ENCODE measurements at places on chromosomes 2 and 18.

GRCh38 chr18:77042583-77042982 is 90.0 kb downstream of the MBP start:
- H3K27me3 ChIP-seq = no peaks in the 10 kb centered on the region
- H3K4me3 ChIP-seq = no peak overlapping the region
- DNase-seq = no peak

GRCh38 chr2:163669506-163669905 is 66.3 kb downstream of the FIGN start:
- no peaks in the 10 kb centered on the region for H3K4me1 ChIP-seq
- no peak overlapping the region for H3K4me3 ChIP-seq
- no peaks in the 10 kb centered on the region for H3K27me3 ChIP-seq
- H3K36me3 ChIP-seq = no peaks in the 10 kb centered on the region
- DNase-seq = no peak

- DNase-seq = no peak
- no peak overlapping the region for H3K27ac ChIP-seq
- H3K36me3 ChIP-seq = no peaks in the 10 kb centered on the region
- H3K4me3 ChIP-seq = no peak overlapping the region
Observed at GRCh38 chr2:228103379-228103778, 78.1 kb downstream of the SPHKAP start.

GRCh38 chr18:70046207-70046606 is 98.5 kb upstream of the CD226 start:
- H3K27ac ChIP-seq = no peak overlapping the region
- peaks cover 6% of the 10 kb centered on the region for H3K36me3 ChIP-seq
- DNase-seq = no peak
- H3K4me3 ChIP-seq = no peak overlapping the region
- H3K27me3 ChIP-seq = no peaks in the 10 kb centered on the region

- peak overlapping the region; percentile 38 for H3K27ac ChIP-seq
- H3K36me3 ChIP-seq = no peaks in the 10 kb centered on the region
- no peak overlapping the region for H3K4me3 ChIP-seq
- H3K27me3 ChIP-seq = no peaks in the 10 kb centered on the region
- H3K4me1 ChIP-seq = peaks cover 39% of the 10 kb centered on the region
Observed at GRCh38 chr2:43340945-43341356, 114.5 kb upstream of the ZFP36L2 start.

DNA sequence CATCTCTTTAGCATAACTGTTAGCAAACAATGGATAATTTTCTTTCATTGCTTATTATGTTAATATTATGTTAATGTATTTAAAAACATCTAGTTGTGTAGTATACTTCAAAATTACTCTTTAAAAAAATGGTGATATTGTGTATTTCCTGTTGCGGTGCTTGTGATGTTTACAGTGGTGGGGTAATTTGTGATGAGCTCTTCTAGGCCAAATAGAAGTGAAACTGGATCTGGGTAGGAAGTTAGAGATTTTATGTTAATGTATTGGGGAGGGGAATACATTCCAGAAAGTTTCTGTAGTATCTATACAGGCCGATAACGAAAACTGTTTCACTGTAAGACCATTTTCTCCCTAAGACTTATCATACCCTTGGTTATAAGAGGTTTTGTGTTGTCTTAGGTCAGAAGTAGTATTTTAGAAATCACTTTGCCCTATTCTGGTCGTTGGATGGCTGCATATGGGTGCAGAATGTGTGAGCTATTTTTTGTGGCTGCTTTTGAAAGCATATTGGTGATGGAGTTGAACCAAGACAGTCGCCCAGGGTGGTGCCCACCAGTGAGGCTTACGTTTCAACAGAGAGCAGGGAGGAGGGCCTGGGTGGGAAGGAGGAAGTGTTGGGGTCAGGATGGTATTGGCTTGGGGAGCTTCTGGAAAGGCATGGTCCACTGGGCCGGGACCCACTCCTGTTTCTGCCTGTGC is 5.8 kb downstream of the TSHZ1 start:
- H3K36me3 ChIP-seq = no peaks in the 10 kb centered on the region
- H3K27ac ChIP-seq = peak overlapping the region; percentile 24
- H3K27me3 ChIP-seq = no peaks in the 10 kb centered on the region
- peaks cover 58% of the 10 kb centered on the region for H3K4me1 ChIP-seq

- DNase-seq = no peak
- H3K4me1 ChIP-seq = no peaks in the 10 kb centered on the region
- H3K27ac ChIP-seq = no peak overlapping the region
- H3K4me3 ChIP-seq = no peak overlapping the region
Observed at GRCh38 chr2:111204706-111205105, 84.0 kb downstream of the BCL2L11 start.

DNA sequence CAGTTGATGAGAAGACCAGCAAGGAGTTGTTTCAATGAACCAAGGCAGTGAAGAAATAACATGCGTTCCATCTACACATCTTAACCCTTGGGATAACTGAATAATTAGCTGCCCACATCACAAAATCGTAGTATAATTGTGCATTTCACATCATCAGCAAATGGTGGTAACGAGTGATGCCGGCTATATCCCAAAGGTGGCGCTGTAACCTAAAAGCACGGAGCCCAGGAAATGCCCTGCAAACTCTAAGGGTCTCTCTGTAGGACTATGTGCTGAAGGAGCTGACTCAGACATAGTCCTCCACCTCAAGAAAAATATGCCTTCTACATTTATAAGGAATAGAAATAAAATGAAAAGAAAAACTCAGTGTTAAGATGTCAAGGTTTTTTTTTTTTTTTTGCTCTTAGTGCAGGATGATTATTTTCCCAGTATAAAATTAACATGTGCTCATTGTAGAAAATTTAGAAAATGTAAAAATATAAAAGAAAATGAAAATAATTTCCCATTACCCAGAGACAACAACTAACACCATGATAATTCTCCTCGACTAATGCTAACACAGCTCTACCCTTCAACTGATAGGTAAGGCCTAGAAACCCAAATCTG is 23.1 kb upstream of the DSG3 start:
- H3K27ac ChIP-seq = no peak overlapping the region
- no peak for DNase-seq
- H3K27me3 ChIP-seq = no peaks in the 10 kb centered on the region

DNA sequence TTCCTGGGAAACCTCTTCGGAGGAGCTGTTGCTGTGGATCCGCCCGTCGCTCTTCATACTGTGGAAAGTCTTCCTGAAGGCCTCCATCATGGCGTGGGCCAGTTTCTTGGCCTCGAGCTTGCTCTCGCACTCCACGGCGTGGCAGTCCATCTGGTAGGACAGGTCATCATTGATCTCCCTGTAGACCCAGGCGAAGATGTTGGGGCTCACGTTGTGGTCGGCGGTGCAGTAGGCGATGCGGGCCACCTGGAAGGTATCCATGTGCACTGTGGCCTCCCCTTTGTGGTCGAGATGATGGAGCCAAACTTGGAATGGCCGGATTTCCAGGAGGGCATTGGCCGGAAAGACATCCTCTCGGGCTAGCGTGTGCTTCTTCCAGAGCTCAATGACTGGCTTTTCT is 245.4 kb downstream of the PID1 start:
- H3K27ac ChIP-seq = no peak overlapping the region
- H3K4me3 ChIP-seq = no peak overlapping the region
- no peaks in the 10 kb centered on the region for H3K27me3 ChIP-seq

GRCh38 chr2:157413326-157414035 is 30.4 kb downstream of the CYTIP start:
- H3K27me3 ChIP-seq = no peaks in the 10 kb centered on the region
- no peaks in the 10 kb centered on the region for H3K36me3 ChIP-seq
- no peak overlapping the region for H3K4me3 ChIP-seq
- H3K4me1 ChIP-seq = peaks cover 20% of the 10 kb centered on the region

DNA sequence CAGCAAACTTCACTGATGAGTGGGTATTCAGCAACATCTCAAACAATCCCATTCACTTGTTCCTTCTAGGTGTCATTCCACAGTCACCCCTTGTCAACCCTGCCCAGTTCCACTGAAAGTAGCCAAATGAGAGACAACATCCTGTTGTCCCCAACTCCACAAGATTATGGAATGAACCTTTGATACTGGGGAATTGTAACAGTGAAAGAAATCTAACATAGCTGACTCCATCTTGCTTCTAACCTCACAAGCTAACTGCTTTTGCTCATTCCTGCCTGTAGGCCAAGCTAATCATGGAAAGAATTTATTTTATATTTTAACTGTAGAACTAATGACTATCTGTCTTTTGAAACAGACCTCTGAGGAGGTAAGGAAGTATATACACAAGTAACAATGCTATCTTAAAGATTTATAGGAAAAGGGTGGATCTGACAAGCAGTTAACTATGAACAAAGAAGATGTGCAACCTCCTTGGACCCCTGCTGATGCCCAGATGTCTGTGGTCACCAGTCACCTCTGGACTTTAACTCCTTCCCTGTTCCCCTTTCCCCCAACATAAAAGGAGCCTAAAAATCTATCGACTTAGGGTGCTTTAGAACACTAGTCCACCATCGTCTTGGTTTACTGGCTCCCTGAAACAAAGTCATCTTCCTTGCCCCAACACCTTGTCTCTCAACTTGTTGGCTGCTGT is 6.9 kb upstream of the ANXA4 start:
- H3K4me1 ChIP-seq = peaks cover 1% of the 10 kb centered on the region
- H3K36me3 ChIP-seq = no peaks in the 10 kb centered on the region
- H3K27ac ChIP-seq = no peak overlapping the region
- H3K27me3 ChIP-seq = no peaks in the 10 kb centered on the region

DNA sequence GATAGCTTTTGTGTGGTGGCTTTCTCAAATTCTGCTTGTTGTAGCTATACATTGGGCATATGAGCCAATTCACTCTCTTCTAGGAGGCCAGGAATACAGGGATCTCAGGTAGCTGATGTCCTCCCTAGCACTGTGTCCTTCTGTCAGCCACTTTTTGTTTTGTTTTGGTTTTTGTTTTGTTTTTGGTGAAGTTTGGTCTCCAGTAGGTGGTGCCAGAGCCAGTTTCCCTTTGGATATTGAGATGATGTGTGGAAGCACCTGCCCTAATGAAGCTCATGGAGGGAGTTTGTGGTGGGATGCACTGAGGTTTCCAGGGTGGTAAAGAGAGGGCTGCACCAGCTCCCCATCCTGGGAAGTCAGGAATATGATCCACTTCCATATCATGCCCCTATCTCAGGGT is 100.5 kb upstream of the VWC2L start:
- no peak overlapping the region for H3K4me3 ChIP-seq
- DNase-seq = no peak
- no peak overlapping the region for H3K27ac ChIP-seq
- H3K27me3 ChIP-seq = no peaks in the 10 kb centered on the region

DNA sequence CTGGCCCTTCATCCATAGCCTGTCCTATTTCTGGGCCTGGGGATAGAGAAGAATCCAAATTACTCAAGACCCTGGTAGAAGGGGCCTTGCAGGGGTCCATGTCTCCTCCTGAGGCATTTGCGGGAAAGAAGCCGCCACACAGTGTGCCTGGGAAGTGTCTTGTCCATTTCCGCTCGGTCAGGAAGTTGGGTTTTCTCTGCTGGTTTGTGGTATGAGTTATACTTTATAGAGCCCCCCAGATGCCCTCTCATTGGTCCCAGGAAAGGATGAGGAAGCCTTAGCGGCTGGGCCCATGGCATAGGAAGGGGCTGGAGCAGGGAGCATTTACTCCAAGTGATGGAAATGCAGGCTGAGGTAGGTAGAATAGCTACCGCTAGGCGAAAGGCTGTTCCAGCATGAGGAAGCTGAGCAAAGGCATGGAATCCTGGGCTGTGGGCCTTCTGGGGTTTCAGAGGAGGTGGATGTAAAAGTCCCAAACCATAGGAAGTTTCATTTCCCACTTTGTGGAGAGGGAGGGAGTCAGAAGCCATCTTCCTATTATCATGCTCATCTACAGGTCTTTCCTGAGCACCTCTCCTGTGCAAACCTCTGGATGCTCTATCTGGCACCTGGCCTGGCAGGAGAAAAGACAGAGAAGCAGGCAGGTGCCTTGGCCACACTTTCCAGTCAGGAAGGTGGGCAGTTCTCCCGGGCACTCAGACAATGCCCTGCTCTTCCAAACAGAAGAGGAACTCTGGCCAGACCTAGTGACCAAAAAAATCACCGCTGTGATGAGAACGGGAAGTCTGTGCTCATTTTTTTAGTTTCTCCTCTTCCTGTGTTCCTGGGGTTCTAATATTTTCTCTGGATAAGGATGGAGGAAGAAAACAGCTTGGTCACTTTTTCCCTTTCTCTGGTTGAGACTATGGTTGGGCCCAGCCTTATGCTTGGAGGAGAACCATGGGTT is 2.6 kb upstream of the CD207 start:
- peaks cover 4% of the 10 kb centered on the region for H3K27me3 ChIP-seq
- DNase-seq = no peak
- no peaks in the 10 kb centered on the region for H3K4me1 ChIP-seq
- no peaks in the 10 kb centered on the region for H3K36me3 ChIP-seq
- H3K4me3 ChIP-seq = no peak overlapping the region

DNA sequence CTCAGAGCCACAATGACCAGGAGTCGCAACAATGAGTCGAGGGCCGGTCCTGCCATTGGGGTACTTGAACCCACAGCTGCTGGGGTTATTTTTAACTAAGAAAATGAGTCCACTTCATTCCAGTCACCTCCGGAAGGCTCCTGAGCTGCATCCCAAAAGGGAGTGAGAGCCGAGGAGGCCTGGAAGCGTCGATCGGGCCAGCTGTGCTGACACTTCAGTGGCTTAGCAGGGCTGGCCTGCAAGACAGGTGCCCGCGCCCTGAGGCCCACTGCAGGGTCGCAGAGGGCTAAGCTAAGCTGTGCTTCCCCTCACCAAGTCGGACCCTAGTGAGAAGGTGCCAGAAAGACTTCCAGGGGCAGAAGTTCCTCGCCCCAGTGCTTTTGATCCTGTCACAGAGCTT is 21.1 kb downstream of the TBC1D8 start:
- H3K4me1 ChIP-seq = peaks cover 16% of the 10 kb centered on the region
- no peak for DNase-seq
- no peak overlapping the region for H3K4me3 ChIP-seq

- no peaks in the 10 kb centered on the region for H3K36me3 ChIP-seq
- H3K4me3 ChIP-seq = no peak overlapping the region
- no peaks in the 10 kb centered on the region for H3K27me3 ChIP-seq
- no peak for DNase-seq
- no peak overlapping the region for H3K27ac ChIP-seq
Observed at GRCh38 chr18:70758780-70759179, 469.9 kb downstream of the SOCS6 start.

DNA sequence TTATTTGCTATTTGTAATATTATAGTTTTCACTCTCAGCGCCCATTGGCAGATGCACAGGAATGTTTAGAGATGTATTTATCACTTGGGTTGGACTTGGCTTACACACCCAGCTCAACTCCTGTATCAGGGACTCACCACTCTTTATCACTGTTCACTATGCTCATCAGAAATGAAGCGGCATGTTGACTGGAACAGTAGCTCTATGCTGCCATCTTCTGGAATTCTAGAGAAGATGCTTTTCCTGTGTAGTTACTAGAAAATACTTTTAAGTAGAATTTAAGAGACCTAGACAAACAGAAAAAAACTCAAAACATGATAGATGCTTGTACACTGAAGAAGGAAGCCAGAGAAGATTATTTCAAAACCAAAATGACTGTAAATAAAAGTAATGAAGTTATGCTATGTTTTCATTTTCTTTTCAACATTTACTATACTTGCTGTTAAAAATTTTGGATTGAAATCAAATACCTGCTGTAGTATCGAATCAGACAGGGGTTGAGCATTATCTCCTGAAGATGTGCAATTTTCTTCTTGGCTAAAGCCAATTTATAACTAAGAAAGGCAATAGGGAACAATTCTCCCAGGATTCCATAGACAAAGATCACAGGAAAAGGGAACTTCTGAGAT is 47.4 kb upstream of the NXPH2 start:
- no peaks in the 10 kb centered on the region for H3K4me1 ChIP-seq
- H3K36me3 ChIP-seq = no peaks in the 10 kb centered on the region
- DNase-seq = no peak
- no peak overlapping the region for H3K27ac ChIP-seq
- H3K4me3 ChIP-seq = no peak overlapping the region
